MG63 (cell line): ENCODE measurements at places on chromosomes 3 and 15. TPM values are rescaled to one million over a fixed set of nuclear protein-coding genes. Genes with fewer than 3 reads are reported as not detected.
A peak's percentile ranks its signal among the peaks of the same experiment; 100 is the strongest.

DNA sequence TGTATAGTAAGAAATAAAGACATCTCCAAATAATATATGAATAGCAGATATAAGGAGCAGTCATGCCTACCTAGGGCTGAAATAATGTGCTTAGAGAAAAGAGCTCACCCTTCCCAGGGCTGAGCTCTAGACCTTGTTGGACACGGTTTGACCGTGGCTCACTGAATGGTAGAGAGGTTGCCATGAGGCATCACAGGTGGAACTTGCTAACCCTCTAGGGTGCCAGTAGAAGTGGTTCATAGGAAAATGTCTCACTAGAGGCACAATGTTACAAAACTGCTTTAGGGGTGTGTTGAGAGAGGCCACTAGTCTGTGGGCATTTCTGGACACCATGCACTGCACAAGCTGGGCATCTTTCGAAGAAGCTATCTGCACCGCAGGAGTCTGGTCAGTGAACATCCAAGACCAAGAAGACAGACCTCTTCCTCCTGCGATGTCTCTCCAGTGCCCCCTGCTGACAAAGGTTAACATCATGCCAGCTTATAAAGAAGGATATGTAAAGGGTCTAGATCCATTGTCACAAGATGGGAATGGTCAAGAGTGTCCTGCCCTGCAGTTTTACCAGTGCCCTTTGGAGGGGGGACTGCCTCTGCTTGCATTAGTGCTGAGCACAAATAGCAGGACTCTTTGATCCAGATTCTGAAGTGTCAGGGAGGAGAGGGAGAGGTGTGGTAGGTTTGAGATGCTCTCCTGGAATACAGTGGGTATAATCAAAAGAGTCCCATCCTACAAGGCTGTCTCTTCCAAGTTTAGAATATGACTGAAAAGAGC lies 266.8 kb downstream of the ZNF385D start:
- DNase-seq: peak; percentile 5

The TICRR gene
- 3.3 and 4.0 TPM in 2 replicates for total RNA-seq

The SNRK gene
- total RNA-seq: 3.4 and 6.6 TPM in 2 replicates

The SLC12A1 gene
- not detected in 2 replicates for total RNA-seq

- no peak for DNase-seq
Observed at GRCh38 chr3:186070133-186070532, 38.8 kb downstream of the ETV5 start.

DNA sequence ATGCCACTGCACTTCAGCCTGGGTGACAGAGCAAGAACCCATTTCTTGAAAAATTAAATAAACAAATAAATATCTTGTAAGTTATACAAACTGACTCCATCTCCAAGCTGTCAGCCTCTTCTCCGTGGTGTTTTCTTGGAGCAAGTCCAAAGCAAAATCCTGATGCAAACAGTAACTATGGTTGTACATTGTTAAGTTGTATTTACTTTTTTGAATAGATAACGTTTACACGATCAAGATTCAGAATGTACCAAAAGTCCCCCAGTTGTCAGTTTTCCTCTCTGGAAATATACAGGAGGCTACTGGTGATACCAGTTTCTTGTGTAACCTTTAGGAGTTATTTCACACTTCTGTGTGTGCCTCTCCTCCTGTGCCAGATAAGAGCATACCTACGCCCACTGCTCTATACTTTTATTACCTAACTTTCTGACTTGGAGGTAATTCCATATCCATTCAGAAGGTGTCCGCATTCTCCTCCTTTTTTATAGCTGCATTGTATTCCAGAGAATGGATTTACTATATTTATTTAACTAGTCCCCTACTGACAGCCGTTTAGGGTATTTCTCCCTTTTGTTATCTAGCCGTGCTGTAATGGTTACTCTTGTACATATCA lies 14.2 kb downstream of the CMTM7 start:
- DNase-seq: no peak

- peak; percentile 45 for DNase-seq
Observed at GRCh38 chr3:140273542-140274195, 338.7 kb downstream of the CLSTN2 start.
